ENCODE measurements at places on chromosomes 11 and 22. TPM values are rescaled to one million over a fixed set of nuclear protein-coding genes. Genes with fewer than 3 reads are reported as not detected.

DNA sequence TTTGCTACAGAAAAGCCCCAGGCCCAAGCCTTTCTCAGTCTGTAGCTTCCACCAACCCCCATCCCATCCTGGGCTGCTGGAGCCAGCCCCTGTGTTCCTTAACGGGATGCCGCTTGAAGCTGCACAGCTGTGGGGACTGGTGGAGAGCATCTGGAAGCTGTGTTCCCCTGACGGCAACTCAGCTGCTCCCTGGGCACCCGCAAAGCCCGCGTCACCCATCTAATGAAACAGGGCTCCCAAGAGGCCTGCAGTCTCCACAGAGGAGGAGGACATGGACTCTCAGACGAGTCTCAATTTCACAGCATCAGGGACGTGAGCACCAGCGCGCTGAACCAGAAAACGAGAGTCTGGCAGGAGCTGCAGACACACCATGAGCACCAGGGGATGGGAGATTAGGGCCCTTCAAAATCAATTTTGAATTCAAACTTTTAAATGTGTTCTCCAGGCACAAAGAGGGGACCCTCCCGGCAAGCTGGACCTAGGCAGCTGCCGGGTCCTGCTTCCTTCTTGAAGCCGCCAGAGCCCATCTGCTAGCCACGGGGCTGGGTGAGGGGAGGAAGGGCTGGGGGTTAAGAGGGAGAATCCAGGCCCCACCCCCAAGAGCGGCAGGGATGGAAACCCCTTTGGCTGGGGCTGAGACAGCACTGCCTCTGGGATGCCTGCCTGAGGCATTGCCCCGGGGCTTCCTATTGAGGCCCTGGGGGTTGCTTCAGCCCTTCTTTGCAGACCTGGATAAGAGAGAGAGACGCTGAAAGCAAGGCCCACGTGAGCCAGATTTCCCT is 21.0 kb downstream of the LMO1 start:
- DNase-seq, result no peak

The ATXN10 gene
- 89.9 TPM for total RNA-seq

DNA sequence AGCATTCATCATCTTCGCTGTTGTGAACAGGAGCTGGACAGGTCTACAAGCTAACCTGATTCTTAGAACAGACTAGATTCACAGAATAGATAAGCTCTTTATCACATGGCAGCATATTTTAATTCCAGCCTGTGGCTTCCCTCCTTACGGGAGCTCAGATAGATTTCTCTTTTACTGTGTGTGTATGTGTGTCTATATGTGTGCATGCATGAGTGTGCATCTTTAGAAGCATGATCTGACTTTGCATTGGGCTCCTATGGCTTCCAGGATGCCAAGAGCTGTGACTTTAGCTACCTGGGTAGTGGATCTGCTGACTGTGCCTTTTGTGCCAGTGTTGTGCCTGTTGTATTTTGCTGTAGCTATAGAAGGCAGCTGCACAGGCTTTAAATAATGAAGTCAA is 44.3 kb downstream of the ZNRF3 start:
- DNase-seq, result no peak

- no peak for DNase-seq
Observed at GRCh38 chr11:14650064-14650463, 6.5 kb downstream of the PDE3B start.

GRCh38 chr11:68014157-68014946 is 4.2 kb downstream of the ALDH3B1 start:
- no peak for DNase-seq

GRCh38 chr11:74257959-74258553 is 53.4 kb downstream of the P4HA3 start:
- no peak for DNase-seq

The ST14 gene
- total RNA-seq, result not detected

DNA sequence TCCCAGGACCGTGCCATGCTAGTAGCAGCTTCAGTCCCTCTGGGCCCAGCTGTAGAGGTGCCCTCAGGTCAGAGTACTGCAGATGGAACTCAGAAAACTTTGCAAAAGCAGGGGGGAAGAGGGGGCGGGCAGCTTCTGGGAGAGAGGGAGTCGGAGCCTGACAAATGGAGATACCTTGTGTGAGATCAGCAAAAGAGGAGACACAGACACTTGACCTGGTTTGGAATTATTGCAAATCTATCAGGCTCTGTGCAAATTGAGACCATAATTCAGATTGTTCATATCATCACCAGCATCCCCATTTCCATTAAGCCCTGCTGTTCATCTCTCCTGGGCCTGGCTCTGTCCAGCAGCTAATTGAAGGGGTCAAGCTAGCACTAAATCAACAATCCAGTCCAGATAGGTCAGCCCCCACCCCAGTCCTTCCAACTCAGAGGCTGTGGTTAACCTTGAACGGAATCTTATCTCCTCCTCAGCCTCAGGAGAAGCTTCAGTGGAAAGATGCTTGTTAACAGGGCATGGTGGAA is 292.6 kb upstream of the PLET1 start:
- DNase-seq, result no peak

- peak; percentile 72 for DNase-seq
Observed at GRCh38 chr11:118996926-118997626, 862 bp upstream of the CENATAC start.

DNA sequence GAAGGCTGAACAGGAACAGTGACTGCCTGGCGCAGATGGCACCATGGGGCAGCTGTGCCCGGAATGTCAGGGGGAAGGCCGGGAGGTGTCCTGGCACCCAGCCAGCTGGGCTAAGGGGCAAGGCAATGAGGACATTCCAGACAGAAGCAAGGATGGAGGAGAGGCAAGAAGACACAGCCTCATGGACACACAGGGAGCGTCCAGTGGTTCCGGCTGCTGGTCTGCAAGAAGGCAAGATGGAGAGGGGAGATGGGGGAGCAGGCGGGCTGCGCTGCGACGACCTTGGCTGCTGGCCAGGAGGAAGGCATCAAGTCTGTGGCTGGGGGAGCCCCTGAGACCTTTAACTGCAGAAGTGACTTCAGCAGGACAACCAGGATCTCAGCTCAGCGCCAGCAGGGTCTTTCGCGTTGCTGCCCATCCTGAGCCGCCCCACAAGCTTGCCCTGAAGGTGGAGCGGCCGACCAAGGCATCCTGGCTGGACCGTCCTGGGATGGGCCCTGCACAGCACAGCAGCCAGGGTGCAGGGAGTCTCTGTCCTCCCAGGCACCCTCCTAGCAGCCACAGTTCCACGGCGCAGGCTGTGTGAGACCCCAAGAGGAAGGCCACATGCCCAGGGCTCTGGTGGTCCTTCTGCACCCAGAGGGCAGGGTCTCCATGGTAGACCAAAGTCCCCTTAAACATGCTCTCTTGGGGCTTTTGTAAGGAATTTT is 531.7 kb downstream of the BRD1 start:
- DNase-seq, result no peak

DNA sequence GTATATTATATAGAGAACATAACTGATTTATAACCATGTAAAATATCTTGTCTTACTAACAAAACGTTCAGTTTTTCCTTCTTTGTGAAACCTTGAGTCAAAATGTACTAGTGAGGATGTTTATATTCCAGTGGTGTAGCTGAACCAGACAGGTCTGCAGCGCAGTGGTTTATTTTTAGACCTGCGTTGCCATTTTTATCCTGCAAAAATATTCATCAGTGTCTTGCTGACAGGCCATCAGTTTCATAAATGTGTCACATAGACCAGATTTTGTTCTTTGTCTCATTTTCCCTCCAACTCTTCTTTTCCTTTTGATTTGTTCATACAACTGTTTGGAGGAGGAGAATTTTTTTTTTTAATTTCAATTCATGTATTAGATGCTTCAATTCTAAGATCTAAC is 43.1 kb downstream of the HSD17B12 start:
- DNase-seq, result no peak

GRCh38 chr22:41062146-41062545 is 30.2 kb upstream of the EP300 start:
- DNase-seq, result no peak

GRCh38 chr11:94526645-94527438 is 14.6 kb downstream of the C11orf97 start:
- no peak for DNase-seq

The MMP1 gene
- not detected for total RNA-seq

The CYTH4 gene
- total RNA-seq, result 60.5 TPM

- no peak for DNase-seq
Observed at GRCh38 chr11:32478277-32478731, 43.0 kb upstream of the WT1 start.

- peak; percentile 39 for DNase-seq
Observed at GRCh38 chr11:62497132-62497801, 49.3 kb downstream of the AHNAK start.

DNA sequence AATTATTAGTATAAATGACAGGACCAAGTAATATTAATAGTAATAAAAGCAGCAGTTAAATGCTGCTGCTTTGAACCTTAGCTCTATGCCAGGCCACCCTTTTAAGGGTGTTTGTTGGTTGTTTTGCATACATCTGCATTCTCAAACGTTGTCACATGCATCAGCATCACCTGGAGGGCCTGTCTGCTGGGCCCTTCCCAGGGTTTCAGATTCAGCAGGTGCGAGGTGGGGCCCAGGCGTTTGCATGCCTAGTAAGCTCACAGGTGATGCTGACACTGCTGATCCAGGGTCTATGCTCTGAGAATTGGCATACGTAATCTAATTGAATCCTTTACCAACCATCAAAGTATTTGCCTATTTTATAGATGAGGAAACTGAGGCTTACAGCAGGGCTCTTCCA is 246.5 kb downstream of the CADM1 start:
- DNase-seq, result no peak

DNA sequence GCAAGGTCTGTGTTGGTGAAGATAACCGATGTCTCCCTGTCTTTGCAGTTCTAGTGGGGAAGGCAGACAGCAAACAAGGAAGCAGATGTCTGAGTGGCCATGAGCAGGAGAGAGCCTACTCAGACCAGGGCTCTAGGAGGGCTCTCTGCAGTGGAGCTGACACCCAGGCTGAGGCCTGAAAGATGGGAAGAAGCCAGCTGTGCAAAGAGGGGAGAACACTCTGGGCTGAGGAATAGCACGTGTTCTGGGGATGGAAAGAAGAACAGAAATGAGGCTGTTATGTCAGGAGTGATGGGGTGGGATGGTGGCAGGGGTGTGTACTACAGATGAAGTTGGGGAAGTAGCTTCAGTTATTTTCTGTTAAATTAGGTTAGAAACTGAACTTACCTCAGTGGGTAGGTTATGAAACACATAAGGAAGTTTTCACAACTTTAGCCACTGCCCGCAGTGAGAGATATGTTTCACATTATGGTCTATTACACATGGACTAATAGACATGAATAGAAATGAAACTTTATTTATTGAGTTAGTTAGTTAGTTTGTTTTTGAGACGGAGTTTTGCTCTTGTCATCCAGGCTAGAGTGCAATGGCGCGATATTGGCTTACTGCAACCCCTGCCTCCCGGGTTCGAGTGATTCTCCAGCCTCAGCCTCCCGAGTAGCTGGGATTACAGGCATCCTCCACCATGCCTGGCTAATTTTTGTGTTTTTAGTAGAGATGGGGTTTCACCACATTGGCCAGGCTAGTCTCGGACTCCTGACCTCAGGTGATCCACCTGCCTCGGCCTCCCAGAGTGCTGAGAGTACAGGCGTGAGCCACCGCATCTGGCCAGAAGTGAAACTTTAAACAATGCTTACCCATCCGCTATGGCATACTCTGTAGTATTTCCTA is 7.8 kb downstream of the DCPS start:
- no peak for DNase-seq

GRCh38 chr11:131198161-131199014 is 172.0 kb upstream of the NTM start:
- DNase-seq, result no peak

DNA sequence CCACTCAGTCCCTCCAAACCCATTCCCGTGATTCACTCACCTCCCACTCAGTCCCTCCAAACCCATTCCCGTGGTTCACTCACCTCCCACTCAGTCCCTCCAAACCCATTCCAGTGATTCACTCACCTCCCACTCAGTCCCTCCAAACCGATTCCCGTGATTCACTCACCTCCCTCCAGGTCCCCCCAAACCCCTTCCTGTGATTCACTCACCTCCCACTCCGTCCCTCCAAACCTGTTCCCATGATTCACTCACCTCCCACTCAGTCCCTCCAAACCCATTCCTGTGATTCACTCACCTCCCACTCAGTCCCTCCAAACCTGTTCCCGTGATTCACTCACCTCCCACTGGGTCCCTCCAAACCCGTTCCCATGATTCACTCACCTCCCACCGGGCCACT is 639.6 kb downstream of the BRD1 start:
- DNase-seq, result no peak

Data from activated CD4-positive, alpha-beta memory T cell treated with anti-CD3 and anti-CD28 coated beads for 36 hours (primary cell).